ENCODE measurements at places on chromosomes 7 and 10.

- no peak for DNase-seq
Observed at GRCh38 chr7:105046414-105046813, 32.4 kb downstream of the KMT2E start.

GRCh38 chr7:30595436-30596013 is 847 bp downstream of the GARS1 start:
- no peak for DNase-seq

DNA sequence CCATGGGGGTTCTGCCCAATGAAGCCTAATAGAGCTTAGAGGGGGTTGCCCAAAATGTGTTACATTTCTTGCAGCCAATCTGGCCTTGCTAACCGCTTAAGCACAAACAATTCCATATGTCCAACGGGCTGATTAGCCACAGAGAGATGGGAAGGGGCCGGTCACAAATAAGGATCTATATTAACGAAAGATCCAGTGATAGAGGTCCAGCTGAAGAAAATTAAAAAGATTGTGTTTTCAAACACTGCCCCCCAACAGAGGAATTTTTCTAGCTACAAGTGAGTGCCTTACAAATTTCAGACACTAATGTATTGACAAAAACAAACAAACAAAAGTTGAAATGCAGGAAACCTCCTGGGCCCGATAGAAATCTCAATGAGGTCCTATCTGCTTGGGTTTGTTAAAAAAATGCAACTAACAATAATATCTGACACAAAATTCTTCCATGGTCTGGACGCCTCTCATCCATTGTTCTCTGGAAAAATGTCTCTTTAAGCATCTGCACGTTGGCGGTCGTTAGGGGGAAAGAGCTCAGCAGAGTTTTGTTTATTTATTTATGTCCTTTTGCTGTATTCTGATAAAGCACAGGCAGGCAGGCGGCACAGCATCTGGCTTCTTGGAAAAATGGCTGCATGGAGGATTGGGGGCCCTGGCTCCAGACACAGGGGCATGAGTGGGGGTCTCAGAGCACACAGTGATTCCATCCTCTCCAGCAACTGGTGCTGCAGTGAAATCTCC is 402.0 kb downstream of the RPS24 start:
- no peak for DNase-seq

- DNase-seq: no peak
Observed at GRCh38 chr7:72538856-72539255, 126.7 kb upstream of the CALN1 start.

- DNase-seq: no peak
Observed at GRCh38 chr7:101575721-101576120, 53.4 kb downstream of the MYL10 start.

DNA sequence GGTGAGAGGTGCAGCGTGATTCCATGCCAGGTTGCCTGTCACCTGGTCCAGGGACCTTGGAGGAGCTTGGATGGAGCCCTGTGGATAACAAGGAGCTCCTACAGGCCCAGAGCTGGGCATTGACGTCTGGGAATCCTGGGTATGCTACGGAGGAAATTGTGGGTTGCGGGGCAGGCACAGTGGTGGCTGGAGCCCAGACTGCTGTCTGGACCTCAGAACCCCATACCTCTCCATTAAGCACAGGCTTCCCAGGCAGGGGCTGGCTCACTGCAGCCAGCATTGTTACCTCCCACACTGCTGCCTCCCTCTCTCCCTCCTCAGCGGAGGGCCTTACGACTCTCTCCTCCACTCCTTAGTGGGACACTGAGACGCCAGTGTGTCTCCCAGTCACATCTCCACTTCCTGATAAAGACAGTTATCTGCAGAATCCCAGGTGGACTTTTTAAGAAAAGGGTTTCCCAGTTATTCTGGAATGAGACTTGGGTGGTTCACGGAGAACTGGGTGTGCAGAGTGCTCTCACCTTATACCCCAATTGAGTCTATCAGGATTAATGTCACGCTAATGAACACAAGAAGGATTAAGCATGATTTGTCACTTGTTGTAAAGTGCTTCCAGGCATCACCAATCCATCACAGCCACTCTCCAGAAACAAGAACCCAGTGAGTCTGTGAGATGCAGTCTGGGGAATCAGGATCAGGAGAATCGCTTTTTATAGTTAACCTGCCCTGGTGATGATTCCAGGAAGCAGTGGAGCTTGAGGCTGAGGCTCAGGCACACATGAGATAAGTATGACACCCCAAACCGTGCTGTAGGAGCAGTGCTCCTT is 309.4 kb downstream of the RPS24 start:
- DNase-seq: no peak

DNA sequence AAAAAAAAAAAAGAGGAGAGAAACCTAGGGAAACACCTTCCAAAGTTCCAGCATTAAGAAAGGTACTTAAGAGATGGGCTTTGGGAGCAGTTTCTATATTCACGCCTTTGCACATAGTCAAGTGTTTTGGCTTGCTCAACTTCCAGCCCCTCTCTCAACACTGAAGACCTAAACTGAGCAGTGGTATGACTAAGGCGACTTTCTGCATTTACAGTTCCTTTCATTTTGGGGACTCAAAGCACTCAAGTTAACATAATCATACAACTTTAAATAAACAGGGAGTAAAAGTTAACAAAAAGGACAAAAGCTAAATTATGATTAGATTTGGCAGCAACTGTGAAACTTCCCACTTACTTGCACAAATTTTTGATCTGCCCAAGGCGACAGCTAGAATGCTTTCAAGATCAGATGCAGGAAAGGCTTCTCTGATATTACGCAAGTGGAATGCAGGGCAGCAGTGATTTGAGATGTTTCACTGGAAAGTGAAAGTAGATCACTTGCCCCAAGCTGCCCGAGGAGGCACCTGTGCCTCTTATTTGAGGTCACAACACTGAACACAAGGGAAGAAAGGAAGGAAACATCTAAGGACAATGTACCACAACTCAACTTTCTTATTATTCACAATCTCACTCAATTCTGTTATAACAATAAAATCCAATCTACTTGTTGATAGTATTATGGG is 199.5 kb downstream of the SKAP2 start:
- no peak for DNase-seq

DNA sequence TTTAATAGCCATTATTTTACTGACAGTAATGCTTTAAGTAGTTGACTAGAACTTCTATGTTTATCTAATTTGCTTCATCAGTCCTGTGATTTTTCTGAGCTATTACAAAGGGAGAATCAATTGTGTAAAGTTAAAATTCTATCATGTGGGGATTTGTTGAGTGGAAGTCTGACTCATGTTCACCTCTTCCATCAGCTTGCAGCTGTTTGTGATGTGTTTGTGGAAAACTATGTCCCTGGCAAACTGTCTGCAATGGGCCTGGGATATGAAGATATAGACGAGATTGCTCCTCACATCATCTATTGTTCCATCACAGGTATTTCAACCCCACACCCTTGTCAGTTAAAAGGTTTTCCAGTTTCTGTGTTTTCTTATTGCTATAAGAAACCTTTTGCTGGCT is 59.9 kb downstream of the SUGCT start:
- DNase-seq: no peak

- no peak for DNase-seq
Observed at GRCh38 chr10:81219758-81220157, 655.2 kb upstream of the NRG3 start.
